Stimulated activated CD8-positive, alpha-beta memory T cell treated with anti-CD3 and anti-CD28 coated beads, Interleukin-15, amount 100 ng/mL, for 1 hour (primary cell): ENCODE measurements at places on chromosomes 3 and 15.

DNA sequence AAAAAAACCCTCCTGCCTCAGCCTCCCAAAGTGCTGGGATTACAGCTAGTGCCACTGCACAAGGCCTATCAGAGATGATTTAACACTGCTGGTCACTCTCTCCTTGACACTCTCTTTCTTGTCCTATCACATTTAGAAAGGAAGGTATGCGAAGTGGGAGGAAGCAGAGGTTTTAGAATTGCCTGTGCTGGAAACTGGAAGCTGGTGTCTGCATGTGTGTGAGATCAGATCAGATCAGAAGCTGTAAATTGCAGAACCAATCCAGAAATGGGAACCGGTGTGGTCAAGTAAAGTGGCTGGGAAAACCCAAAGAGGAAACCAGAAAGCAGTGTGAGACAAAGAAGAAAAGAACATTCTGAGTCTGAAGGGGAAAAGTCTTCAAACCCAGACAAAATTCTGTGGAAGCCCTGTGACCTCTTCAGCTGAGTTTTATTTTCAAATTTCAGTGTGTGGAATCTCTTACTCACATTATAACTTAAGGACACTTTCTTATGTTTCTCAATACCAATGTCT, 2.8 kb downstream of the EFHB start:
- no peak for DNase-seq

DNA sequence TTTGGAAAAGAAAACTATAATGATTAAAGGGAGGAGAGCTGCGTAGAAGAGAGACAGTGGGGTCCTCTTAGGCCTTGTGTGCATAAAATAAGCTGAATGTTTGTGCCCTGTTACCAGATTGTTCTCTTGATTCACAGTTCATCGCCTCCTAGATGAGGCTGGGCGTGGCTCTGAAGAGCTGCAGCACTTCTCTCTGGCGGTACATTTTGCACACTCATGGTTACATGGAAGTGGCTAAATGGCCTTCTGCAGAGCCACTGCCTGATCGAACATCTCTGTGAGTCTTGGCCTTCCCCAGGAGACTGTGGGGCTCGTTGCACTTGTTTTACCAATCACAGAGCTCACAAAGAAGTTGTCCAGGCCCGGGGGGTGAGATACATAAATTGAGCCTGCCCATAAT, 208.8 kb downstream of the GABRG3 start:
- DNase-seq, result no peak

GRCh38 chr3:81816473-81817250, 55.2 kb upstream of the GBE1 start:
- DNase-seq, result no peak

DNA sequence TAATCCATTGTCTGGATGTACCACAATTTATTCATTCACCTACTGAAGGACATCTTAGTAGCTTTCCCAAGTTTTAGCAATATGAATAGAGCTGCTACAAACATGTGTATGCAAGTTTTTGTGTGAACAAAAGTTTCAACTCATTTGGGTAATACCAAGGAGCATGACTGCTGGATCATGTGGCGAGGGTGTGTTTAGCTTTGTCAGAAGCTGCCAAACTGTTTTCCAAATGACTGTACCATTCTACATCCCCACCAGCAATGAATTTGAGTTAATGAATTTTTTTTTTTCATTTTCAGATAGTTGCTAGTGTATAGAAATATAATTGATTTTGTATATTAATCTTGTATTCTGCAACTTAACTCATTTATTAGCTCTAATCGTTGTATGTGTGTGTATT, 20.0 kb upstream of the ELP6 start:
- DNase-seq, result no peak

DNA sequence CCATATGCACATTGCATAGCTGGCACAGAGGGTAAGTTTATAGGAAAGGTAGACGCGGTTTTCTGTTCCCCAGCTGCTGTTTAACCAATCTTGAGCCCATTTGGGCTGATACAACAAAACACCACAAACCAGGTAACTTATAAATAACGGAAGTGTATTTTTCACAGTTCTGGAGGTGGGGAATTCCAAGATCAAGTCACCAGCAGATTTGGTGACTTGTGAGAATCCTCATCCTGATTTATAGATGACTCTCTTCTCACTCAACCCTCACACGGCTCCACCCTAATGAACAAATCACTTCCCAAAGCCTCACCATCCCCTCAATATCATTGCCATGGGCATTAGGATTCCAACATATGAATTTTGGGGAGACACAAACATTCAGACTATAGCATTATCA, 694.4 kb upstream of the NR2F2 start:
- no peak for DNase-seq

DNA sequence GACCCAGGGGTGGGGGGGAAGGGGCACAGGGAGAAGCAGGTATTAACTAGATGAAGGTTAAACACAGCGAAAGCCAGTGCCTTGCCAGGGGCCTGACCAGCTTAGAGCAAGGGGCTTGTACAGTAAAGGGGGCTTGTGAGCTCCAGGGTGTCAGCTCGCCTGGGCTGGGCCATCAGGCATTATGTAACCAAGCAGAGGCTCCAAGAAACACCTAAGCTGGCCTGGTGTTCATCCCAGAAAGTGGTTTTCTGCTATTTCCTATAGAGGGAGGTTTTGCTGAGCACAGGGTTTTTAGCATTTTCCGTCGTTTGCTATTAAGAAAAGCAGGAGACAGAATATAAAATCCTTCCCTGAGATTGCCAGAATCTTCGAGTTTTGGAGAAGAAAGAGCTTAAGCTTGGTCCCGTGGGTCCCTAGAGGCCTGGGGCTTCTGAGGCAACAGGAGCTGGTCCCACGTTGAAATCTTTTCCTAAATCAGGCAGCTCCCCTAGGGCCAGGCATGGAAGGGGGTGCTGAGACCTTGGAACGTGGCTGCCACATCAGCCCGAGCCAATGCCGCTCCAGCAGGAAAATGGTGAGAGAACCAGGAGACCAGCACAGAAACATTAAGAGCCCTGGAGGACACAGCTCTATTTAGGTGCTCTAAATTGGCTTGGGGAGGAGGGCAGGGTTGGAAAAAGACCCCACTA, 71.4 kb downstream of the ISG20 start:
- no peak for DNase-seq

- no peak for DNase-seq
Measured at GRCh38 chr15:30974112-30974511, 17.3 kb downstream of the MTMR10 start.

DNA sequence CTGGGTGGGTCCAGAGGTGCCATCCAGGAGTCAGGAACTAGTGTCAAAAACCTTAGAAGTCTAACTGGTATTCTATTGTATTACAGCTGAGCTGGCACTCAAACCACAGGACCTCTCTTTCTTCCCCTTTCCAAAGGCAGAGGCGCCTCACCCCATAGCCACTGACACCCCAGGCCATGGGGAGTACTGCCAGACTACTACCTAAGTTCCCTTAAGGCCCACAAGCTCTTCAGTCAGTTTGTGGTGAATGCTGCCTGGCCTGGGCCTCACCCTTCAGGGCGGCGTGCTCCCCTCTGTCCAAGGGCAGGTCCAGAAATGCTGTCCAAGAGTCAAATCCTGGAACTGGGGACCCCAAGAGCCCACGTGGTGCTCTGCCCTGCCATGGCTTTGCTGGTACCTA, 43.0 kb upstream of the FGF7 start:
- DNase-seq, result no peak
